ENCODE measurements at places on chromosomes 7 and 10.

DNA sequence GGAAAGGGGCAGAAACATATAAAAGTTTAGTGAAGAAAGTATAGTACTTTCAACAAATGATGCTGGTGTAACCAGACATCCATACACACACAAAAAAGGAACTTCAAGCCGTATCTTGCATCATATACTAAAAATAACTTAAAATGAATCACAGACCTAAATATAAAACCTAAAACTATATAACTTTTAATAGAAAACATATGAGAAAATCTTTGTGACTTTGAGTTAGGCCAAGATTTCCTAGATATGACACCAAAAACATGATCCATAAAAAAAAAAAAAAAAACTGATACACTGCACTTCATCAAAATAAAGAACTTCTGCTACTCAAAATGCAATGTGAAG is 40.9 kb downstream of the NUDCD3 start:
- peaks cover 30% of the 10 kb centered on the region for H3K4me1 ChIP-seq
- no peak for DNase-seq
- no peaks in the 10 kb centered on the region for H3K27me3 ChIP-seq

GRCh38 chr7:141701489-141702046 is 398 bp downstream of the DENND11 start:
- peak overlapping the region; percentile 88 for H3K27ac ChIP-seq
- peaks cover 7% of the 10 kb centered on the region for H3K27me3 ChIP-seq
- peaks cover 1% of the 10 kb centered on the region for H3K36me3 ChIP-seq
- DNase-seq: peak; percentile 83

DNA sequence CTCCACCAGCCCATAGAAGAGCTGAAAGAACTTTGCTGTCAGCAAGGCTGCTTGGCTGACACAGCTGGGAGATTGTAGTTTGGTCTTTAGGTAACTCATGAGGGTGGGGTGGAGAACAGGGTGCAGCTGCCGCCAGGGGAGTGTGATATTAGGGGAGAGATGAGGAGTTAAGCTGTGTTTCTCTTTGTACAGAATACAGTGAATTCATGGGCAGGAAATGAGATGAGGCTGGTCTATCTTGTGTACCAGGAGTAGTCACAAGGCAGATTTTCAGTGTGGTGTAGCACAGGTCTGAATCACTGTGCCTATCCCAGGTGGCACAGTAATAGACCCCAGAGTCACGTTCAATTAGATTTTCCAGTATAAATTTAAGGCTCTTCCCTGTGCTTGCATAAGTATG is 56.6 kb upstream of the TARP start:
- H3K27me3 ChIP-seq: no peaks in the 10 kb centered on the region
- peak overlapping the region; percentile 63 for H3K27ac ChIP-seq
- H3K4me3 ChIP-seq: no peak overlapping the region
- H3K4me1 ChIP-seq: peaks cover 42% of the 10 kb centered on the region

- H3K27ac ChIP-seq: no peak overlapping the region
- no peaks in the 10 kb centered on the region for H3K27me3 ChIP-seq
- H3K4me3 ChIP-seq: no peak overlapping the region
- H3K36me3 ChIP-seq: no peaks in the 10 kb centered on the region
Observed at GRCh38 chr7:157442993-157443831, 106.4 kb downstream of the DNAJB6 start.

DNA sequence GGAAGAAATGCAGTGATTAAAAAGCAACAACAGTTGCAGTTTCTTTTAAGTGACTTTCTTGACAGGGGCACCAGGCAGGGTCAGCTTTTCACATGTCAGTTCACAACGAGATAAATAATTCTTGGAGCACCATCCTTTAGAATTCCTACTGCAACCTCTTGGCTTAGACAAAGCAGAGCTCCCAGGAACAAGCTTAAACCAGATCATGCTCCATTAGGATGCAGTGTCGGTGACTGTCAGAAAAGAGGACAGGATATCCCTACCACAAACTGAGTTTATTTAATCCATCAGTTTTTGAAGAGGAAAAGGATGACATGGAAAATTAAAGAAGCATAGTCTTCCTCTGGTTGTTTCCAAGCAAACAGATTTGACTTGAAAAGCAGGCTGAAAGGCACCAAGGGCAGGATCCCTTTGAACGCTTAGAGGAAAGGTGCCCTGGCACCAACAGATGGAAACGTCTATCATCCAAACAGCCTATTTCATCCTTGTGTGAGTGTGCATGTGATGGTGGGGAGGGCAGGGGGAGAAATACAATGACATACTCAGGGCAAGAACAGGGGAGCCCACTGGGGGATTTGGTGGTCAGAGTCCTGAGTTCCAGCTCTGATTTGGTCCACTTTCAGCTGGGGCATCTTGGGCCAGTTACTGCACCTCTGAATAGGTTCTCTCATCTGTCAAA is 332.1 kb upstream of the AOAH start:
- no peak overlapping the region for H3K27ac ChIP-seq
- DNase-seq: no peak
- peaks cover 27% of the 10 kb centered on the region for H3K36me3 ChIP-seq
- H3K27me3 ChIP-seq: no peaks in the 10 kb centered on the region
- no peak overlapping the region for H3K4me3 ChIP-seq
- H3K4me1 ChIP-seq: no peaks in the 10 kb centered on the region

DNA sequence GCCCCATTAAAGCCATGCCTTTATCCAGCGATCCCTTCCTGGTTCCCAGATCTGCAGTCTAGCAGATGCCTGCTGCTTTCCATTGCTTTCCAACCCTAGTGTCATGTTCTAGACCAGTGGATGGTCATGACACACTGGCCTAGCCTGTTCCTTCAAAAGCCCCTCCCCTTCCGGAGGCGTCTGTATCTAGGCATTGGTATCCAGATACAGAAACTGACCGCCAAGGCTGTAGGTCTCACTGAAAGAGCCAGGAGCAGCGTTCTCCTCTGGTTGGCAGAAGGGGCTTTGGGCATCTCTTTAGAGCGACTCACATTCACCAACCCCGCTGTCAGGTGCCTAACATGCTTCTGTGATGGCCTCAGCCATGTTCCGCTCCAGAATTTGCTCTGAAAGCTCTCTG is 22.6 kb downstream of the JCAD start:
- H3K27me3 ChIP-seq: peaks cover 81% of the 10 kb centered on the region
- peaks cover 22% of the 10 kb centered on the region for H3K4me1 ChIP-seq
- no peak overlapping the region for H3K27ac ChIP-seq
- no peaks in the 10 kb centered on the region for H3K36me3 ChIP-seq
- H3K4me3 ChIP-seq: no peak overlapping the region
- no peak for DNase-seq

- no peak overlapping the region for H3K27ac ChIP-seq
- no peak for DNase-seq
- H3K4me3 ChIP-seq: no peak overlapping the region
- H3K36me3 ChIP-seq: no peaks in the 10 kb centered on the region
- no peaks in the 10 kb centered on the region for H3K4me1 ChIP-seq
Observed at GRCh38 chr10:62471711-62472110, 97.5 kb downstream of the ZNF365 start.

DNA sequence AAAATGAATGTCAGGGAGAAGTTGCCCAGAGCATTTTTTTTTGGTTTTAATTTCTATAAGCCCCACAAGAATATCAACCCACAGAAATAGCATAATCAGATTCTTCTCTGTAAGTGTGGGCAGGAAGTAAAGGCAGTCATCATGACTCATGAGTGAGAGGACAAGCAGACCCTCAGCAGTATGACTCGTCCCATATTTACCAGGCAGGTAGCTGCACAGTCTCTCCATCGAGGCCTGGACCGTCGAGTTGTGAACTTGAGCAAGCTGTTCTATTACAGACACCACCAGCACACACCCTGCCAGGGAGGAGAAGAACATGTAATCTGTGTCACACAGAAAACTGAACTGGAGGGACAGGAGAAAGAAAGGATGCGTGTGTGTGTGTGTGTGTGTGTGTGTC is 37.8 kb downstream of the AOAH start:
- H3K36me3 ChIP-seq: peaks cover 13% of the 10 kb centered on the region
- H3K4me3 ChIP-seq: no peak overlapping the region
- no peak for DNase-seq
- peak overlapping the region; percentile 75 for H3K27ac ChIP-seq

GRCh38 chr10:18610517-18610916 is 40.9 kb downstream of the NSUN6 start:
- no peaks in the 10 kb centered on the region for H3K27me3 ChIP-seq
- H3K4me1 ChIP-seq: no peaks in the 10 kb centered on the region
- peaks cover 26% of the 10 kb centered on the region for H3K36me3 ChIP-seq
- no peak overlapping the region for H3K4me3 ChIP-seq
- no peak overlapping the region for H3K27ac ChIP-seq

DNA sequence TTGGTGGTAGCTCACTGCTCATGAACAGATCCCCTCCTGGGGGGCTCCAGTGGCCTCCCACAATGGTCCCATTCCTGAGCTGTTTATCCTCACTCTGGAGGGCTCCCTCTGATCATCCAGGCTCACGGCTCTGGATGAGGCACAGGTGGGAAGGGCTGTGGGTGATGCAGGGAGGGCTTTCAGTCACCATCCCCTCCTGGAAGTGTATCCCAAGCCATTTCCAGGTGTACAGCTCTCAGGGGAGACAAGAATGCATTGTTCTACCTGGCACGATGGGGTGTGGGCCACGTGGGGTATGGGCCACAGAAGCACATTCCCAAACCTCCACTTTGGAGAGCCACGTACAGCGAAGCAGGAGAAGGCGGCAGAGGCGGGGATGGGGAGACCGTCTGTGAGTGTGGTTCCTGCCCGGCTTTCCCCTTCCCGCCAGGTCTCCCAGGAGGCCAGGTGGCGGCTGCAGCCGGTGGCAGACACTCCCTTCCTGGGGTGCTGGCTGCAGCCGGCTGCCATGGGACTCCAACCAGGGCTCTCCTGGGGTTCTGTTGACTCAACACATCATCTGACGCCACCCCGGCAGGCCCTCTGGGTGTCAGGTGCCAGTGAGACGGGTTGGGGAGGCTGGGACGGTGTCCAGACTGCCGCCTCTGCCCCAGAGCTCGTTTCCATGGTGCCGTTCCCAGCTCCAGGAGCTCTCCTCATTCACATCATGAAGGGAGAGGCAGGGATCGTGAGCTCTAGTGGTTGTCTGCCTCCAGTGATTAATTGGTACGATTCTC is 169.7 kb upstream of the RHEB start:
- no peak overlapping the region for H3K27ac ChIP-seq
- H3K4me3 ChIP-seq: no peak overlapping the region
- no peaks in the 10 kb centered on the region for H3K4me1 ChIP-seq
- no peaks in the 10 kb centered on the region for H3K27me3 ChIP-seq
- DNase-seq: no peak

DNA sequence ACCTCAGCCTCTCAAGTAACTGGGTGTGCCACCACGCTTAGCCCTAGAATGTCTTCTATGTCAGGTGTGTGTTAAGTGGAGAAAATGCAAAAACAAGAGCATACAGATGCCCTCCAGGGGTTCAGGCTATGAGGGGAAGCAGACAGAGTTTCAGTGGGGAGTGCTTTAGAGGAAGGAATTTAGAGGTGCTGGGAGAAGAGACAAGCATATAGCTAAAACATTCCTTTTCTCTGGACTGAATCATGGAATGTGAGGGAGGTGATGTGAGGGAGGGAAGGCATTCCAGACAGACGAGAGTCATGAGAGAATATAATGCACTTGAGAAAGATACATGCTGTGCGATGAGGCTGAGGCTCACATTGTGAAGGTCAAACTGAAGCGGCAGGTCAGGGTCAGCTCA is 6.6 kb upstream of the ZNF786 start:
- H3K4me3 ChIP-seq: no peak overlapping the region
- H3K36me3 ChIP-seq: no peaks in the 10 kb centered on the region
- H3K4me1 ChIP-seq: no peaks in the 10 kb centered on the region
- no peak for DNase-seq
- H3K27ac ChIP-seq: no peak overlapping the region

GRCh38 chr10:23317416-23317815 is 27.2 kb downstream of the C10orf67 start:
- no peak overlapping the region for H3K27ac ChIP-seq
- H3K4me1 ChIP-seq: peaks cover 3% of the 10 kb centered on the region
- peaks cover 2% of the 10 kb centered on the region for H3K27me3 ChIP-seq
- H3K4me3 ChIP-seq: no peak overlapping the region

- peak overlapping the region; percentile 89 for H3K4me3 ChIP-seq
- peak overlapping the region; percentile 98 for H3K27ac ChIP-seq
- H3K36me3 ChIP-seq: no peaks in the 10 kb centered on the region
- H3K27me3 ChIP-seq: no peaks in the 10 kb centered on the region
- peak; percentile 53 for DNase-seq
Observed at GRCh38 chr10:119205894-119206602, 1.3 kb upstream of the GRK5 start.

DNA sequence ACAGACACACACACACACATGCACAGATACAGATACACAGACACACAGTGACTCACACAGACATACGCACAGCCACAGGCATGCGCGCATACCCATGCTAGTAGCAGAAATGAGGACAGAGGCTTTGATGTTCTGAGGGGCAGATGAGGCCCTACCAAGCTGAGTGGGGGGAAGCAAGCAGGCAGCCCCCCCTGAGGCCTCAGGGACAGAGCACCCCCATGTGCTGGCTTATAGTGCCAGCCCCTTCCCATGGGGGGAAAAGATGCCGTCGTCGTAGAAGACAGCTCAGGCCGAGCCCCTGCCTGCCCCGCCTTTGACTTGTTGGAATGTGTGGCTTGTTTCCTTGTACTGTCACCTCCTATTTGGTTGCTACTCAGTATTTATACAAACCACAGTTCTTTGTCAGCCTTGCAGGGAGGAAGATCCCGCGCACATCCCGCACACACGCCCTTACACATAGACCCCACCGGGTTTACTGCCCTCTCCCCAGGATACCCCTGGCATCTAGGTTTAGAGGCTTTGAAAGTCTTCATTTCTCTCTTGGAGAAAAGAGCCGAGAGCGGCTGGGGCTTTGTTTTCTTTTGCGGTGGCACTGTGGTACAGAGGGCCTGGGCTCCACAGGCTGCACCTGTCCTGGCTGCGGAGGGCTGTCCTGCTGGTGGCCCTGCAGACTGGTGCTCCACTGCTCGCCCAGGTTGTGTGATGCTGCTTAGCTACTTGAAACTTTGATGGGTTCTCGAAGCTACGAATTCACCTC is 112.5 kb downstream of the DOCK1 start:
- no peak for DNase-seq
- H3K4me3 ChIP-seq: no peak overlapping the region
- H3K27me3 ChIP-seq: no peaks in the 10 kb centered on the region
- no peaks in the 10 kb centered on the region for H3K36me3 ChIP-seq
- H3K27ac ChIP-seq: no peak overlapping the region

DNA sequence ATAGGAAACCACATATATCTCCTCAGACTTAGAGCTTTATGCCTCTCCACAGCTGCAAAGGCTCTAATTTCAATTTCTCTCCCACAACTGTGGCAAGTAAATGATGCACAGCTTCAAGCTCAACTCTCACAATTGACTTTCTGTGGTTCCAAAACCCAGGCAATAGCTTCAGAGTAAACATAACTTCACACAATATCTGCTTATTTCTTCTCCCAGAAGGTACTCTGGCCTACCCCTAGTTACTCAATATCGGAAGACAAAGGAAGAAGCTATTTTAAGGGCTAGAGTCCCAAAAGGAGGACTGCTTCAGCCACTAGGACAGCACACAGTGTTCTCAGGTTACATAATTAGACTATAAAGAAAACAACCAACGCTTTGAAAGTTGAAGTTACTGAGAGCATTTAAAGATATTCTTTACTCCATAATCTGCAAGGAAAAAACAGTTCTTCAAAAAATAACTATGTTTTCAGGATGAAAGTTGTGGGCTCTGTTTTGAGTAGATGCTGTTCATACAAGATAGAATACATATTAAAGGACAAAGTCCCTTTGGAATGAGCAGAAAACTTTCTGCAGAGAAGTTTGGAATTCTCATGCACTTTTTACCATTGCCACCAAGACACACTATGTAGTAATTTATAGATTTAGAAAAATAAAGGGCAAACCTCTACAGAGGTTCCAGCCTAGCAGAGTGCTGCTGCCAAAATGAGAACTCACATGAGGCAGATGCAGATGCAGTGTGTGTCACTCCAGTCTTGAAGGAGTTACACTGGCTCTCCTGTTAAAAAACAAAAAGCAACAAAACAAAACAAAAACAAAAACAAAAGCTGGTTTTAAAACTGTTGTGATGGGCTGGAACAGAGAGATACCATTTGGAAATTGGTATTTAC is 81.8 kb downstream of the NT5C2 start:
- H3K27ac ChIP-seq: no peak overlapping the region
- no peak overlapping the region for H3K4me3 ChIP-seq
- no peaks in the 10 kb centered on the region for H3K27me3 ChIP-seq
